ENCODE measurements at places on chromosomes 6 and 20.

DNA sequence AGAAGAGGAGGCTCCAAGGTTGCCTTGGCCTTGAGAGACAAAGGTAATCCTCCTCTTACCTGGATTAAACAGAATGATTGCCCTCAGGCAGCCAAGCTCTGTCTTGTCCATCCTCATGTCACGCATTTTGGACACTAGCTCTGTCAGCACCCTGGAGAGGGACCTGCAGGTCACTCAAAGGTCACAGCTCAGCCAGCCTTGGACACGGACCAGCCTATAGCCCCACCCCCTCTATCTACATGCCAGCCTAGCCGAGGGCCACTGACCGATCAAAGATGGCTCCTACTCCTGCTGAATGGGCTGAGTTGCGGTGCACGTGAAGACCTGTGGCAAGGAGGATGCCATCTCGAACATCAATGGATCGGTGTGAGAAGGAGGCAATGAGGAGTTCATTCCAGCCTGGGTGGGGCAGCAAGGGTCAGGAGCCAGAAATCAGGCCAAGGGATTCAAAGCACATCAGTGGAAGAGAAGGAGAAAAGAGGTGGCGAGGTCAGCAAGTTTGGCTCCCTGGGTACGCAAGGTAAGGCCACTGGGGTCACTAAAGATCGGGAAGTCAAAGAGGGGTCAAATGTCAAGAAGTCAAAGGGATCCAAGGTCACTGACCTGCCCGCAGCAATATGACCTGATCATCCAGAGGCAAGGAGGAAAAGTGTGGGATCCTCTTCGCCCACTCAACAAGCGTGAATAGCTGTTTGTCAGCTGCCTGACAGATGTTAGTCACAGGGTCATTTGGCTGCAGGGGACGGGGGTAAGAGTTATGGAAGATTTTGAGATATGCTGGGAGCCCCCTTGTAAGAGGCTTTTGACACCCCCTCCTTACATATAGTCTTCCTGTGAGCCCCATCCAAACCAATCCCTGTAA lies 3.3 kb upstream of the COL11A2 start:
- DNase-seq = no peak

DNA sequence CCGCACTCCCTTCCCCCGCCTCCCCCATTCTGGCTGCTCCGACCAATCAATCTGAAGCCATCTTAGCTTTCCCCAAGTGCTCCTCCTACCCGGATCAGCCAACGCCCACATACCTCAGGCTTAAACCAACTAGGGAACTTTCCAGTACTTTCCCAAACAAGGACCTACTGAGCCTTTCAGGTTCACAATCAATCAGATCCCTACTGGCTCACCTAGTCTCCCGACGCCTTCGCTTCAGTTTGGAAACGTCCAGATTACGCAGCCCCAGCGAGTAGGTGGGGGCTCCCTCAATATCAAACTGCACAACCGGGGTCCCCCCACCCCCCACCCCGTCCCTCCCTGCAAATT lies 432 bp downstream of the HSPA1L start:
- DNase-seq = no peak

- no peak for DNase-seq
Observed at GRCh38 chr6:965343-965742, 272.4 kb upstream of the EXOC2 start.

DNA sequence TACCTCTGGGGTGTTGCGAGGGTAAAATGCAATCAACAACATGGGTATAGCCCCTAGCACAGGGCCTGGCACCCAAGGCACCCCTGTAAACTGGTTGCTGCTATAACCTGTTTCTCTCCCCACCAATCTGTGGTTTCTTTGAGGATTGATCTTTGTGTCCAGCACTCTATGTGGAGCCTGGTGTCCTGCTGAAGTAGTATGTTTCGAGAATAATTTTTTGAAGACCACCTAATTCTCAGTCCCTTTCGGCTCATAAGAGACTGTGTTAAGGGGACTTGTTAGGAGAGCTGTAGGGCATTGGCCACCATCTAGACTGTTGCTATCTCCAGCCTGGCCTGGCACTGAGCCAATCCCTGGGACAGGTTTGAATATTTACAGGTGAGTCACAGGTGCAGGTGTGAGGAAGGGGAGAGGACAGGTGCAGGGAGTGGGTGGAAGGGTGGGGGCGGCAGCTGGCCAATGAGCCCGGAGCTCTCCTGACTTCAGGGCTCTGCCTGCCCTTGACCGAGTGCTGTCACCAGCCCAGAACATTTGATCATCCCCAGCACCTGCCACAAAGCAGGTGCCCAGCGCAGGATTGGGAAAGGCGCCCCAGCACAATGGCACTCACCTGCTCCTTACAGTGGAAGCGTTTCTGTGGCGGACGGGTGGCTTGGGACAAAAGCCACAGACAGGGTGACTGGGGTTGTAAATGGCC lies 8.1 kb upstream of the C20orf144 start:
- no peak for DNase-seq

- no peak for DNase-seq
Observed at GRCh38 chr6:87692086-87692485, 9.9 kb downstream of the AKIRIN2 start.

DNA sequence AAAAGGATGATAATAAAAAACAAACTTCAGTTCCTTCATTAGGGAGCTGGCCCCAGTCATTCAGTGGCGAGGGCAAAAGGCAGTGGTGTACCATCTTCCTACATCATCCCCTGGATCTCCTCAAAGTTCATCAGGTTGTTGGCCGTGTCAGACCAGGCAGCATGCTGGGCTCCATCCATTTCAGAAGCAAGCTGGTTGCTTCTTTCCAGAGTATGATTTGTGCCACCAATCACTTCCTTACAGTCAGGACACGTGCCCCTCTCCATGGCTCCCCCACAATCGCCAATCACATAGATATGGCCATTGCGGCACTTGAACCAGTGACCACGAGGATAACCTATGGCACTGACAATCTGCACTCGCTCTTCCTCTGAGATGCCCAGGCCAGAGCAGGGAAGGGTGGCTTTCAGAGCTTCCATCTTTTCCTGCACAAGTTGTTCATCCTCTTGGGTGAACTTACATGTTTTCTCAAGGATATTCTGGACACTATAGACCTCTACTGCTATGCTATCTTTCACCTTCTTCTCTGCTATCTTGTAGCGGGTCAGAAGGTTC lies 28.0 kb downstream of the DDX27 start:
- no peak for DNase-seq

DNA sequence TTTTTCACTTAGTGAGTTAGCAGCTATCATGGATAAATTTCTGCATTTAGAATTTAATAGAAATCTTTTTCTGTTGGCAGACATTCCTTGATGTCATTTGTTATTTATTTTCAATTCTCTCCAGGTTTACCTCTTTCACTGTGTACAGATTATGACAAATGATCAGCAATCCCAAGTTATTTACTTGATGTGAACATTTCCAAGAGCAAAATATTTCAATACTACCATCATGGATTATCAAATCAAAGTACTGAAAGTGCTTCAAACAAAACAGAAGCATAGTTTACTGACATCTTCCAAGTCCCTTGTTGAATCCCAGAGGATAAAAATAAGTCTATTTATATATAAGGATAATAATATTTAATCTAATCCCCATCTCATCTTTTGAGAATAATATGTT lies 852.2 kb upstream of the CITED2 start:
- DNase-seq = no peak

All from substantia nigra (tissue), 51 donors.